ENCODE measurements at places on chromosomes 2 and 18.
A peak's percentile ranks its signal among the peaks of the same experiment; 100 is the strongest.

- DNase-seq: no peak
Observed at GRCh38 chr18:36412778-36413177, 115.3 kb downstream of the FHOD3 start.

GRCh38 chr2:231374771-231375170 lies 20.7 kb upstream of the B3GNT7 start:
- no peak for DNase-seq

GRCh38 chr2:182867426-182868053 lies 1.1 kb upstream of the FRZB start:
- no peak for DNase-seq

GRCh38 chr2:231911381-231911780 lies 14.8 kb downstream of the NPPC start:
- no peak for DNase-seq

DNA sequence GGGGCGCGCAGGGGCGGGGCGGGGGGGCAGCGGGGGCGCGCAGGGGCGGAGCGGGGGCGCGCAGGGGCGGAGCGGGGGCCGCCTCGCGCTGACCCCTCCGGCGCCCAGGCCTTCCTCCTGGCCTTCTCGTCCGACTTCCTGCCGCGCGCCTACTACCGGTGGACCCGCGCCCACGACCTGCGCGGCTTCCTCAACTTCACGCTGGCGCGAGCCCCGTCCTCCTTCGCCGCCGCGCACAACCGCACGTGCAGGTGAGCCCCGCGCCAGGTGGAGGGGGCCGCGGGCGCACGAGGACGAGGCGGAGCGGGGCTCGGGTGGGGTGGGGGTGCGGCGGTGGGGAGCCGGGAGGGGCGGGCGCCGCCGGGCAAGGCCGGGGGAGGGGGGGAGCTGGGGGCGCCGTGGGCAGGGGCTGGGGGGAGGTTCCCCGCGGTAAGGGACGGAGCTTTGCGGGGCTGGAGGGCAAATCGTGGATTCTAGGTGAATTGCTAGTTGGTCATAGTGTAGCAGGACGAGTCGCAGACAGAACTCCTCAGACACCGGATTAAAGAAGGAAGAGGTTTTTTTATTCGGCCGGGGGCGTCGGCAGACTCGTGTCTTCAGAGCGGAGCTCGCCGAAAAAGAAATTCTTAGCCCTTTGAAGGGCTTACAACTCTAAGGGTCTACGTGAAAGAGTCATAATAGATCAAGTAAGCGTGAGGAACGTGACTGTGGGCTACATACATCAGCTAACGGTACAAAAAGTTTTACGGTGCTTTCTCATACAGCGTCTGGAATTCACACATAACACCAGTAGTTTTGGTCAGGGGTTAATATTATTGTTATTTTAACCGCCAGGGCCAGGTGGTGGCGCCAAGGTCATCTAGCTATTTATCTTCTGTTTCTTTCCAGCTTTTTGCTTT lies 29.9 kb downstream of the ANO7 start:
- DNase-seq: peak; percentile 22

GRCh38 chr2:22078701-22079100 lies 954.9 kb downstream of the TDRD15 start:
- no peak for DNase-seq

GRCh38 chr2:48328159-48328809 lies 201.7 kb upstream of the STON1 start:
- no peak for DNase-seq

DNA sequence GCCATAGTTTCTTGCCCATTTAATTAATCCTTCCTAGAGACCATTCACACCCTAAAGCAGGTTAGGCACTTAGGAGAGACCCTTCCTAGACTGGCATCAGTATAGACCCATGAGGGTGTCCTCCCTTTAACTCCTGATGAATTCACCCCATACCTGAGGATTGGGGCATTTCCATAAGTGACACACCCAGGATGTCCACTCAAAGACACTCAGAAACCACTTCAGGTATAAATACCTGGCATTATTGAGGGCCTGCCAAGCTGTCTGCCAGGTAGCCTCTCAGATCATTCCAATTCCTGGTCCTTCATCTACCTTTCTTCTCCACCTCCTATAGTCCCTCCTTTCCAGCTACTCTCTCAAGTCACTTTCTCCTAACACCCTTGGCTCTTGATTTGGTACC lies 57.5 kb upstream of the SLC14A2 start:
- no peak for DNase-seq

DNA sequence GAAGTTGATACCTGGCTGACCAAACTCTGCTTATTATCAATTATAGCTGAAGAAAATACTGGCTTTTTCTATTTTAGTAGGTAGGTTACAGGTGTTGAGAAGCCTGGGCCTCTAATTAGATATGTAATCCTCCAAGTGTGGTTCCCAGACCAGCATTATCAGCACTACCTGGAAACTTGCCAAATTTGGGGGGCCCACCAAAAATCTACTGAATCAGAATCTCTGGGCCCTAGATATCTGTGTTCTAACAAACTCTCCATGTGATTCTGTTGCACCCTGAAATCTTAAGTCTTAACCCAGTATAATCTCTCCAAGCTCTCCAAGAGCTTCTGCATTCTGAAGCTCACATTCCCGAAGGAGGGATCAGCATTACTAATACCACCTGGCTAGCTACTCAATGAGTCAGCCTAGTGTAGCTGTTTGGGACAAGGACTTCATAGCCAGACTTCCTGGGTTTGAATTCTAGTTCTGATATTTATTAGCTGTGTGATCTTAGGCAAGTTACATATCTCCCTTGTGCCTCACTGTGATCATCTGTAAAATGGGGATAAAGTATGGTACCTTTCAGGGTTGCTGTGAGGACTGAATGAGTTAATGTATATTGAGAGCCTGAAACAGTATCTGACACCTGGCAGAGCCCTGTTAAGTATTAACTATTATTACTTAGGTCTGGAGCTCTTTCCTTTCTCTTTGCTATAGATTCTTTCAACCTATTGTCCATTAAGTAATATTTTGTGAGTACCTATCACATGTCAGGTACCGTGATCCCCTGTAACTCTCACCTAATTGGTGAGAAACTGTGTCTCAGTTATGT lies 94.1 kb upstream of the CD302 start:
- DNase-seq: no peak

DNA sequence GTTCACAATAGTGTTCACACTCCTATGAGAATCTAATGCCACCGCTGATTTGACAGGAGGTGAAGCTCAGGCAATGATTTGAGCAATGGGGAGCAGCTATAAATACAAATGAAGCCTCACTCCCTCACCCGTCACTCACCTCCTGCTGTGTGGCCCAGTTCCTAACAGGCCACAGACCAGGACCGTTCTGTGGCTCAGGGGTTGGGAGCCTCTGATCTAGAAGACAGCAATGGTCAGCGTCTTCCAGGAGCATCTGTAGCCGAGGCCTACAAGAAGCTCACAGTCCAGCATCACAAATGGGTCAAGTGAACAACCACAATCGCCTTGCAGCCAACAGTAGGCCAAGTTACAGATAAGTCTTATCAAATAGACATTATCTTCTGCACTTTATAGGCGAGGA lies 110.0 kb upstream of the SLC66A3 start:
- DNase-seq: no peak

DNA sequence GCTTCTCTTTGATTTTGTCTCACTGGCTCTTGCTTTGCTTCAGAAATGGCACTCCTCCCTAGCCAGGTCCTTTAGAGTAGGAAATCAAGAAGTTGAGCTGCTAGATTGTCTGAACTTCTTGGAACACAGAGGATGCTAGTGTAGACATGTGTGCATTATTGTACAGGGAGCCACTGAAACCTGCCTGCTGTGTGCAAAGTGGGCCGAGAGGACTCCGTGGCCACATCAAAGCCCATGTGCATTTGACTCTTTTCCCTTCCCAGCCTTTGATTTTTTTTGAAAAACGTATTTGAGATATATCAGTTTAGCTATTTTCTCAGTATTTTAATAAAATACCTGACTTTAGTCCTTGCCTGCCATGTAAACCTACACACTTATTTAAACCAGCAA lies 83.1 kb downstream of the TMEM247 start:
- no peak for DNase-seq

DNA sequence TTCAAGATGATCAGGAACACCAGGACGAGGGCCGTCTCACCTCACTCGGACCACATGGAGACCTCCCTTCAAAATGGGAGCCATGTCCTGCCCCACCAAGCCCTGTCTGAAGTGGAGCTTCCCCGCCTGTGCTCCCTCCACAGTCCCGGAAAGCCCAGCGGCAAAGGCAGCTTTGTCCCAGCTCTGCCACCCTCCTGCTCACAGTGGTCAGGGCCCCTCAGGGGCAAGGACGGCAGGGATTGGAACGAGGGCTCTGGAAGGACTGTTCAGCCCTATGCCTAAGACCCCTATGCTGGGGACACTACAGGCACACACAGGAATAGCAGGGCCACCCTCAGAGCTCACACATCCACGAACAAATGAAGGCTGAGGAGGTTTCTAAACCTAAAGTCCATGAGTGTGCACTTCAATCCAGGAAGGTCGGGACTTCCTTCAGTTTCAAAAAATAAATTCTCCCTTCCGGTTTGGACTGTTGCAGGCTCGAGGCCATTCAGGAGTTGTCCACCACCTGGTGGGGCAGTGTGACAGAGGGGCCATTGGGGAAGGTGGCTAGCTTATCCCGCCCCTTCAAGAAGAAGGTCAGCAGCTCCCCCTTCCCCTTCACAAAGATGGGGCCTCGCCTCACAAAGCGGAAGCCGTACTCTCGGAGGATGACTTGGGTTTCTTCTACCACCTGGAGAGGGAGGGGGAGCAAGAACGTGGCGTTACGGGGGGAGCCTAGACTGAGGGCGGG lies 26.4 kb downstream of the CENPO start:
- no peak for DNase-seq

GRCh38 chr2:182833084-182833854 lies 33.2 kb downstream of the FRZB start:
- DNase-seq: no peak

DNA sequence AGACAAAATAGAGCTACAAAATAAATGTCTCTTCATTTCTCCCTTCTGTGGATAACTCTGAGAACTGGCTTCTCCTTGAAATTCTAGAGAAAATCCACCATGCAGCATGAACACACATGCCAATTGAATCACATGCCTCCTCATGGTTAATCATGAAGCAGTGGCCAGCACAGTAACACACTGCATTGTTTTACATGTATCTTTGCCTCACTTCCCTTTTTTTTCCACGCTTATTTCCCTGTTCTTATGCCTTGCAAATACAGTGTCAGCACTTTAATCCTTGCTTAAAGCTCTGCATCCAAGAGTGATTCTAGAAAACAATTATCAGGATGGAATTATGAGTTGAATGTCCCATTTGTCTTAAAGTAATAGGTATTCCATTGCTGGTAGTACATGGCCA lies 50.3 kb upstream of the ZBTB7C start:
- no peak for DNase-seq

GRCh38 chr2:84800194-84800805 lies 80.6 kb downstream of the TRABD2A start:
- no peak for DNase-seq

DNA sequence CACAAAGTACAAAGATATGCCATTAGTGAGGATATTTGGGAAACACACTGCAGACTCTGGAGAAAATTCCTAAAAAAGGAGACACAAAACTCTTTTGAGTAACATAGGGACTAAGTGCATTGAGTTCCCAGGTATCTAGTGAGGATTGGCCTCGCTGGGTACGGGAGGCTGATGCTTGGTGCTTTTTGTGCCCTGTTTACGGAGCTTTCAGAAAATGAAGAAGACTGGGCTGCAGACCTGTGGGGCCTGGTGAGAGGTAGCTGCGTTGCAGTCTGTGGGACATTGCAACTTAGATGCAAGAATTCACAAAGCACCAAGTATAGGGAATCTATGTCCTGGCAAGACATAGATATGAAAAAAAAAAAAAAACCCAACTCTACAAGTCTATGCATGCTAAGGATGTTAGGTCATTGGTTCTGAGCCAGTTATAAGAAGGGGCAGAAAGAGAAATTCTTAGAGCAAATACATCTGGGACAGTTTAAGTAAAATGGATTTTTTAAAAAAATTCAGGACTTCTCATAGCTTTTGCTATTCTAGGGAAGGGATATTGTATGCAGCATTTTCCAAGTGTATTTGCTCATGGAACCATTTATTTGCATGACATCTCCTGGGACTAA lies 156.0 kb downstream of the SLC4A3 start:
- DNase-seq: no peak

- DNase-seq: no peak
Observed at GRCh38 chr18:55110436-55110835, 151.2 kb upstream of the CCDC68 start.

DNA sequence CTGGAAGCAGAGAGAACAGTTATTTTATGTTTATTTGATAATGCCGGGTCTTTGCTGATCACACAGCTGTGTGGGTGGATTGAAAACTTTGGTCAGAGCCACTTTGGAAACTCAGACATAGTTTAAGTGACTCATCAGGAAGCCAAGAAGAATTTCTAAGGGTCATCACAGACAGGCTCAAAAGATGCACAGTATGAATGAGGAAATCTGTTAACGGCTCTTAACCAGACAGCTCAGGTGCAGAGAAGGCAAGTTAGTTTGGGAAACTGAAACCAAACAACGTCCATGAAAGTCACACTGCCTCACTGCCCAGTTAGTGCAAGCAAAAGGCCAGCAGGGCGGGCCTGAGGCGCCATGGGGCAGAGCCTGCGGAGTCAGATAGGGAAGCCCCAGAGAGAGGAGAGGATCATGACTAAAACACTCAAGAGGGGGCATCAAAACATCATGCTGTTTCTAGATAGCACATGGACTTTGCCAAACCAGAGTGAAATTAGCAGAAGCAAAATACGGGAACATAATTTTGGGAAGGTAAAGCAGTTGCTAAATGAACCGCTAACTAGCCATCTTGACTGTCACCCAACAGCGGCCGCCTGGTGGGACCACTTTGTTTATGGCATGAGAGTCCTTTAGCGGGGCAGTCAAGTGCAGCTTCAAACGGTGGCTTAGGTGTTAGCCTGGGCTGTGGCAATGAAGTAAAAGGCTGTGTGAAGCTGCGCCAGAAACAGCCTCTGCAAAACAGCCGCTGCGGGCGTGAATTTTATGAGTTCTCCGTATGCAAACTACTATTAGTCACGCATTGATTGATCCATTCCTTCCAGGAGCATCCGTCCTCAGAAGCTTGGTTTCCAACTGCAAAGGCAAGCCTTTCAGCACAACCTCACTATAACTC lies 101.2 kb downstream of the KCTD18 start:
- no peak for DNase-seq

DNA sequence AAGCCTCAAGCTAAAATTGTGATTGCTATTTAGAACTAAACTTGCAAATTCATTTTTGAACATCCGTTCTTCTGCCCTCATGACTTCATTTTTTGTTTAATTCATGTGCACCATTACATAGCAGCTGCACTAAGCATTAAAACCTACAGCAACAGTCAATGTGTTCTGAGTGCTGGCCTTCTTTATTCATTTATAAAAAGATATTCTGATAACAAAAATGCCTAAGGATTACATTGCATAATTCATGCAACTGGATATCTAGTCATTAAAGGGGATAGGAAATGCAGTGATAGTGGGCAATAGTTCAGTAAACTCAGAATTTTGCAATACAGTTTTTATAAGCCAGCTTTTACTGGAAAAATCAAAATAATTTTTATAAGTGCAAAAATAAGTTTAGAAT lies 294.4 kb upstream of the EPC2 start:
- DNase-seq: no peak

DNA sequence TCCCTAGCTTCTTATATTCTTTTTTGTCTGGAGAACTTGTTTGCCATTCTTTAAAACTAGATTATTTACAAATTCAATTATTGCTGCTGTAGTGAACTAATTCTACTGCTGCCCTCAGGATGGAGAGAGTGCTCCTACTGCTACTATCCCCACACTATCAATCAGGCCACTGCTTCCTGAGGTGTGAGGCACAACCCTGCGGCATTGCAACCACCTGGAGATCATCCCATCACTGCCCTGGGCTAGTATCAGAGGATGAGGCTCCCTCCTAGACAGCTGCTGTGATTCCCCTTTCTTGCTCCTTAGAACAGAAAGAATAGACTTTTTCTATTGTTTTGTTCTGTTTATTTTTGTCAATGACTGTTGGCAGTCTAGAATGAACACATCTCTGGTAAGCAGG lies 146.6 kb downstream of the CDH19 start:
- no peak for DNase-seq

All from activated effector memory CD4-positive, alpha-beta T cell treated with Interleukin-2 at 50 U/mL for 16 hours (primary cell).